Lower leg skin (tissue), 4 donors: ENCODE measurements at places on chromosomes 3 and 15. TPM values are rescaled to one million over a fixed set of nuclear protein-coding genes. Genes with fewer than 3 reads are reported as not detected.

Gene KCNMB2
- total RNA-seq = not detected

Gene AADACL2
- total RNA-seq = 79.7 TPM

Gene ZNF385D
- 0.42 TPM for total RNA-seq

Gene ANKUB1
- total RNA-seq = not detected

Gene PLA2G4D
- 51.6 TPM for total RNA-seq

Gene C3orf52
- total RNA-seq = 118 TPM

Gene CYP1A2
- total RNA-seq = not detected

Gene ITIH1
- 0.39 TPM for total RNA-seq

Gene PARP9
- 7.1 TPM for total RNA-seq

Gene MESP2
- not detected for total RNA-seq

- no peak for DNase-seq
Measured at GRCh38 chr3:69683082-69683806, 56.0 kb upstream of the MITF start.

GRCh38 chr15:50353251-50353974, 1.6 kb downstream of the GABPB1 start:
- DNase-seq = no peak

- DNase-seq = no peak
Measured at GRCh38 chr15:67937153-67937761, 97.4 kb upstream of the RNU6-1 start.

DNA sequence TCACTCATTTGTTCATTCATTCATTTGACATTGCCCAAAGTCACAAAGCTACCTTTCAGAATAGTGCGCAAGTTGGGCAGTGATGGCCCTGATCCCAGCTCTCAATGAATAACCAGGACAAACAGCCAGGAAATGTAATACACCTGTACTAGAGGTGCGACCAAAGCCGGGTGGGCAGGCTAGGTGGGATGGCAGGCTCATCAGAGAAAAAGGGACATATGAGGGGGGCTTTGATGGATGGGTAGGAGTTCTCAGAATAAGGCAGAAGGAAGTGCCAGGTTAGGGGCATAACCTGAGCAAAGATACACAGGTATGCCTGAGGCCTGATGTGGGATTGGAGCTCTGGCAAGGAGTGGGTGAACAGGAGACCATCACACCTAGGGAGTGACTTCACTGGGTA, 53.4 kb upstream of the SMAD6 start:
- DNase-seq = no peak

GRCh38 chr15:86384186-86384585, 304.5 kb downstream of the AGBL1 start:
- DNase-seq = no peak

GRCh38 chr3:43159131-43159875, 53.4 kb upstream of the POMGNT2 start:
- DNase-seq = no peak

- DNase-seq = peak; percentile 83
Measured at GRCh38 chr15:92655178-92655995, at the start of gene FAM174B. TSS of gene FAM174B (minus strand) at chr15:92655775.

- peak; percentile 43 for DNase-seq
Measured at GRCh38 chr3:69500604-69501003, 114.7 kb upstream of the FRMD4B start.

- DNase-seq = no peak
Measured at GRCh38 chr15:91975241-91975978, 121.9 kb downstream of the SLCO3A1 start.

DNA sequence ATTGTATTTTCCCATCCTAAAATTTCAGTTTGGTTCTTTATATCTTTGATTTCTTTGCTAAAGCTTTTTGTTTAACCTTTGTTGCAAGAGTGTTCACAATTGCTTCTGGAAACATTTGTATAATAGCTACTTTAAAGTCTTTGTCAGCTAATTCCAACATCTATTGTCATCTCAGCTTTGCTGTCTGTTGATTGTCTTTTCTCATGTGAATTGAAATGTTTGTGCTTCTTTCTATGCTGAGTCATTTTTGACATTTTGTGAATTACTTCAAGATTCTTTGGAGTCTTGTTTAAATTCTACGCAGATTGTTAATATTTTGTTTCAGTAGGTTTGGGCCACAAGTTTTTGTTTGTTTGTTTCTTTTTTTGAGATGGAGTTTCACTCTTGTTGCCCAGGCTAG, 73.2 kb downstream of the SUCNR1 start:
- DNase-seq = no peak

- no peak for DNase-seq
Measured at GRCh38 chr15:48040166-48040817, 80.5 kb upstream of the SLC24A5 start.

GRCh38 chr15:68001811-68002210, 52.3 kb upstream of the PIAS1 start:
- no peak for DNase-seq

GRCh38 chr3:113275929-113276750, 64.8 kb downstream of the BOC start:
- DNase-seq = no peak
